ENCODE measurements at places on chromosomes 2 and 18.
A peak's percentile ranks its signal among the peaks of the same experiment; 100 is the strongest.

GRCh38 chr2:8456151-8457091, 225.4 kb upstream of the ID2 start:
- DNase-seq = no peak

GRCh38 chr2:231601356-231602229, 8.9 kb downstream of the TEX44 start:
- DNase-seq = peak; percentile 55

GRCh38 chr2:11533278-11534070, at the start of gene GREB1:
Gene GREB1 (plus strand): TSS chr2:11534045. CDS start chr2:11556615, 22,570 bp downstream.
- DNase-seq = no peak

DNA sequence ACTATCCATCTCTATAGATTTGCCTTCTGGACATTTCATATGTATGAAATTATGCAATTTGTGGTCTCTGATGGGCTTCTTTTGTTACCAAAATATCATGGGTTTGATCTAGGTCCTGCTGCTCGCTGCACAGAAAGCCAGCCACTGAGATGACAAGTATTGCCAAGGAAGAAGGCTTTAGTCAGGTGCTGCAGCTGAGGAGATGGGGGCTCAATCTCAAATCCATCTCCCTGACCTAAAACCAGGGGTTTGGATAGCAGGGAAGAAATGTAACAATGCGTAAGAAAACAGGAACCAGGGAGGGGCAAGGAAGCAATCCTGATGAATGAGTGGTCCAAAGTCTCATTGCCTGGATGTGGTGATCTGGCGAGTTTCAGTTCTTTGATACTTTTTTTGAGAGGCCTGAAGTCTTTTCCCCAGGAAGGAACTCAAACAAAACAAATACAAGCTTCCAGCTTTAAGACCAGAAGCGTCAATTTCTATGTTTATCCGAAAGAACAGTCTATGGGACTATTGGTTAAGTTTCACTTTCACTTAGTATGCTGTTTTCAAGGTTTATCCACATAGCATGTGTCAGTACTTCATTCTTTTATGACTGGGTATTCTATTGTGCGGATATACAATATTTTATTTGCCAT, 3.4 kb upstream of the CKAP2L start:
- DNase-seq = no peak

DNA sequence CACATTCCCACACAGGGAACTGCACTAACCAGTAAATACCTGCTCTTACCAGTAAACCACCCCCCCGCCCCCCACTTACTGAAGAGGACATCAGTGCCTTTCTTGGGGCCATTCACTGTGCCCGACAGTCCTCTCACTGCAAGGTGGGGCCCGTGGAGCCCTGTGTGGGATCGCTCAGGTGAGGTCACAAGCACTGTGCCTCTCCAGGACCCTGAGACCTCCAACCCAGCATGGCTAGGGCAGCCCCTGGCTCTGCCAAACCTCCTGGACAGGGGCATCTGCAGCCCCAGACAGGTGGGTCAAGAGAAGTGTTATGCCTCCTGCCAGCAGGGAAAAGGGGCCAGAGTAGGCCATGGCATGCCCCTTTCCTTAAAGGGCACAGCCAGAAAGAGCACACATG, 6.7 kb upstream of the NEURL3 start:
- DNase-seq = no peak

GRCh38 chr2:114442510-114442909, at the start of gene DPP10:
Gene DPP10 (plus strand): TSS chr2:114442641.
- DNase-seq = no peak

- no peak for DNase-seq
These were observed 84.0 kb downstream of the SMAD2 start for GRCh38 chr18:47846431-47846830.

GRCh38 chr2:16006537-16007166, 66.3 kb downstream of the MYCN start:
- DNase-seq = no peak

- DNase-seq = no peak
These were observed 44.7 kb downstream of the GLI2 start for GRCh38 chr2:120780402-120780801.

GRCh38 chr2:66418381-66418780, 16.5 kb upstream of the MEIS1 start:
- no peak for DNase-seq

DNA sequence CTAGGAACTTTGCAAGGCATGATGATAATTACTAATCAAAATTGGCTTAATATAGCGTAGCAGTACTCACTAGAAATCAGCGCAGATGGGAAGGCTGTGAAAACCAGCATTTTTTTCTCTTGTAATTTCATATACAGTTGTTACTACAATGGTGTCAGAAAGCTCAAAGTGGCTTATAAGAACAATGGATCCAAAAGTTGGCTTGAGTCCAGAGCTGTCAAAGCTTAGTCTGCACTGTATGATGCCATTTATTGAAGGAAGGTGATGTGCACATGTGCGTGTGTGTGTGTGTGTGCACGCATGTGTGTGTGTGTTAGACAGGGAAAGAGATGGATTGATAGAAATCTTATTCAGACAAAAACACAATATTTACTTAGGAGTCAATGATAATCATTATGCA, 341.3 kb downstream of the TGIF1 start:
- DNase-seq = no peak

DNA sequence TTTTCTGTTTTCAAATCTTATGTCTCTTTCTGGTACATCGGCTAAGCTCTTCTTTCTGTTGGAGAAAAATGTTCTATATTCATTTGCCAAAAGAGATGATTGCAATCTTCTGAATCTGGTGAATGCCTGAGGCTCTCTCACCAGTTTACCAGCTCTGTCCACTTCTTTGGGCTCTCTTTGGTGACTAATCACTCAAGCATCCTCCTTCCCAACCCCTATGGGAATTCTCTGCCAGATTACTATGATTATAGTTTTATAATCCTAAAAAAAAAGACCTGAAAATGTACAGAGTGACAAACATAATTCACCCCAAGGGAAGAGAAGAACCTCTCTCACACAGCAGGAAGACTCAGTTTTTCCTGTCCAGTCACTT, 187.3 kb downstream of the CAMKMT start:
- no peak for DNase-seq

DNA sequence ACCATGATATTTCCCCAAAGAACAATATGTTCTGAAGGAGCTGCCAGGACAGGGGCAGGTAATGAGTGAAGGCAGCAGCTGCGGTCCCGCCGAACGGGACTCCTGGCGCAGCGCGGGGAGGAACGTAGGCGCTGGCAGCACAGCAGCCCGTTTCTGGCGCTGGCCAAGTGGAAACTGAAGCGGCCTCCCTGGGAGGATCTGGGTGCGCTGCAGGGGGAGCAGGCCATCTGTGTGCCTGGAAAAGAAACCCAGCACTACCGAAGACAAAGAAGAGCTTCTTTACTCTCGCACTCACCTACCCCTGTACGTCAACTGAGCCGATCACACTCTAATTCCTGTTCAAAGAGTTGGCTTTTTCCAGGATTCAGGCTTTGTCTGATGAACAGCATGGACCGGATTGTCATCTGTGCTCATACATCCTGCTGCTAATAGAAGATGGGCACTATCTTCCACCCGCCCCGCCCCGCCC, 11.8 kb downstream of the G6PC2 start:
- DNase-seq = no peak

GRCh38 chr2:124908411-124908810, 883.3 kb downstream of the CNTNAP5 start:
- no peak for DNase-seq

- no peak for DNase-seq
These were observed 10.7 kb downstream of the EIF2AK2 start for GRCh38 chr2:37146062-37146461.

DNA sequence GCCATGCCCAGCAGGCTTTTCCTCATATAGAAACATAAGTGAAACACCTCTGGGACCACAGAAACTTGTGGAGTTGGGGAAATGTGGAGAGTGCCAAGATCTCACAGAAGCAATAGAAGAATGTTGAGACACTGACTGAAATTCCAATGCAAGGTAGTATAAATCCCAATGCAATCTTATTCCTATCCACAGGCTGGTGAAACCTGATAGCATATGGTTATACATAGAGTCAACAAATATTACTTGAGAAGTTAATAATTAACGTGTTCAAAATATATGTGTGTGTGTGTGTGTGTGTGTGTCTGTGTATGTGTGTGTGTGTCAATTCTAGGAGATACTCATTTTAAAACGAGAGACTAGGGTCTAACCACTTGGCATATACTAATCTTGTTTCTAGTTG, 776.8 kb upstream of the ACVR2A start:
- no peak for DNase-seq

DNA sequence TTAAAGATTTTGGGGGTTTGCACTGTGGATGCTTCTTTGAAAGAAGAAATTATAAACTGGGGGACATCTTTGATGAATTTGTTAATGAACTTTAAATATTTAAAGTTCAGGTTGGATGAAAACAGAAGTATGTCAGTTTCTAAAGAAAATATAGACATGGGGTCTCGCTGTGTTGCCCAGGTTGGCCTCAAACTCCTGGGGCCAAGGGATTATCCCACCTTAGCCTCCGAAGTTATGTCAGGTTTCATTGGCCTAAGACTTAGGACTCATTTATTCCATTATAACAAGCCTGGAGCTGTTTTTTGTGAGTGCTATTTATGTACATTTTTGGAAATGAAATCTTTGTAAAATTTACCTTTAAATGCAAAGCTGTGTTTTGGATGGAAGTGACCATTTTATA, 2.5 kb downstream of the NAB1 start:
- DNase-seq = no peak

DNA sequence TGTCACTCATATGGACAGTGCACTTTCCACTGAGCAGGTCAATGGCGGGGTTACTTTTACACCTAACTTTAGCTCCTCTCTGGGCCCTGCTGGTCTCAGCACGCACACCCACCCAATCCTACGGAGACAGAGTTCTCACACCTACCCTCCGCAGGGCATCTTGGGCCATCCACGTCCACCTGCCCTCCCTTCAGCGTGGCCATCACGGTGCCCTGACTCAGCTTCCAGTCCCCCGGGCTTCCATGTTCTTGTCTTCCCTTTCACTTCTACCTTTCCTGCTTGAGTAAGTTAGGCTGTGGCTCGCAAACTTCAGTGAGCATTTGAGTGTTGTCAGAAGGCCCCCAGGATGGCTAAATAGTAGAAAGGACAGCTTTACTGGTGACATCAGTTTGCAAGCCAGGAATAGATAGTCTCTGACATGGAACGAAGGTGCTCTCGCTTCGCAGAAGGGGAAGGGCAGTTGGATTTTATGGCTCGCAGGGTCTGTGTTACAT, 232.4 kb downstream of the SEPTIN10 start:
- DNase-seq = no peak

- DNase-seq = no peak
These were observed 173.8 kb upstream of the TMEM200C start for GRCh38 chr18:6069103-6069502.

DNA sequence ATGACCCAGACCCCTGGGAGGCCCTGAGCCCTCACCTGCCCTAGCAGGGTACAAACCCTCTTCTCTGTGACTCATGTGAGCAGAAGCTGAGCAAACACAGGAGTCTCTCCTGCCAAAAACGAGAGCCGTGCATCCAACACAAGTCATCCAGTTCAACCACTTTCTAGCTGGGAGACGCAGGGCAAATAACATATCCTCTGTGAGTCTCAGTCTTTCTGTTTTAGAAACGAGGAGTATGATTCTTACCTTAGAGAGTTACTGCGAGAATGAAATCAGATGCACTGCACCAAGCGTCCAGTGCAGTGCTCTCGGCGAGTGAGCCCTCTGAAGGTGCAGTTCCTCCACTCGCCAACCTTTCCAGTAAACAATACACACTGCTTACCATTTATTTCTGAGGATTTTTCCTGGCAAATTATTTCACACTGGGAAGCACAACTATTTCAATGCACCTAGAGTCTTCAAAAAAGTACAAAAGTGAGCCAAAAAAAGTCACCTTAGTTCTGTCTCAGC, 331.8 kb upstream of the MYT1L start:
- DNase-seq = no peak

- DNase-seq = no peak
These were observed 269.4 kb downstream of the GBX2 start for GRCh38 chr2:235898766-235899165.

- no peak for DNase-seq
These were observed 91.5 kb downstream of the SETBP1 start for GRCh38 chr18:44771956-44772917.

DNA sequence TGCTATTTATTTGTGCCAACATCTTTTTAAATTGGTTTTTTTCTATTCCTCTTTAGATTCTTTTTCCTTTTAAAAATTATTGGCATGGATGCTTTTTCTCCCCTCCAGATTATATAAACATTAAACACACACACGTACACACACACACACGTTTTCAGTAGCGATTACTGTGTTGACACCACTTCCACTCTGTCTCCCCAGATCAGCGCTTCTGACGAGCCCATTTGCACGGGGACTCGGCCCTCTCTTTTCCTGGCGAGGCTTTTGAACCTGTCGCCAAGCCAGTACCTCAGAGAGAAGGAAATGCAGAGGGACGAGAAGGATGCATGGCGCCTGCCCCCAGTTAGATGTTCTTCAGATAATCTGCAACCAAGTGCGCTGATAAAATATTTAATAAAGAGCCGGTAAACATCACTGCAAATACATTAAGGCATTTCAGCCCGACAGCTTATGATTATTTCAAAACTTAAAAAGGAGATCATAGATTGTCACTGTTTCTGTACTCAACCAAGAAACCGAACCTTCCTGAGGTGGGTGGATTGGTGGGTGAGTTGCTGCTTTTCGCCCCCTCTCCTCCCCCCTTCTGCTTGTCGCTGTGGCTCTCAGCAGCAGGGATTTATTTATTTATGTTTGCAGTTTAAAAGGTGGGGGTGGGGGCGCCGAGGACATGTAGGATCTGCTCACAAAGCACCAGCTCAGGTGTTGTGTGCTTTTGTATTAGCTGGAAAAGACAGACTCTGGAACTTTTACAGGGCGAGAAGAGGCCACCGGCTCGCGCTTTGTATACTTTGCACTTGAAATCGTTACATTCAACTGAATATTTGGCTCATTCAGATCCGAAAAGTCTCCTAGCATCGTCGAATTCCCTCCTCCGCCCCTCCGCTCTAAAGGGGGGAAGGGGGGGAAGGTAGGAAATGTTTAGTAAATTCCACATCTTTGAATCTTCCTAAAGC, 787 bp upstream of the TBR1 start:
- DNase-seq = no peak

GRCh38 chr18:25235401-25236042, 116.4 kb downstream of the ZNF521 start:
- DNase-seq = no peak

GRCh38 chr2:71787476-71788185, 334.3 kb downstream of the DYSF start:
- no peak for DNase-seq

- DNase-seq = no peak
These were observed 82.0 kb downstream of the SMAD7 start for GRCh38 chr18:48868468-48869466.

GRCh38 chr2:197805715-197806633, 1.6 kb downstream of the PLCL1 start:
- no peak for DNase-seq

GRCh38 chr18:47756364-47757016, 174.0 kb downstream of the SMAD2 start:
- DNase-seq = no peak

GRCh38 chr2:237500681-237501424, 13.8 kb downstream of the MLPH start:
- DNase-seq = no peak

GRCh38 chr2:222943820-222944219, 83.0 kb downstream of the ACSL3 start:
- DNase-seq = no peak

- no peak for DNase-seq
These were observed 160.1 kb downstream of the ALK start for GRCh38 chr2:29761278-29761677.

Measured in keratinocyte (primary cell).